ENCODE measurements at places on chromosomes 11 and 22. TPM values are rescaled to one million over a fixed set of nuclear protein-coding genes. Genes with fewer than 3 reads are reported as not detected.
A peak's percentile ranks its signal among the peaks of the same experiment; 100 is the strongest.

- no peak for DNase-seq
Observed at GRCh38 chr11:115418081-115418480, 86.1 kb downstream of the CADM1 start.

DNA sequence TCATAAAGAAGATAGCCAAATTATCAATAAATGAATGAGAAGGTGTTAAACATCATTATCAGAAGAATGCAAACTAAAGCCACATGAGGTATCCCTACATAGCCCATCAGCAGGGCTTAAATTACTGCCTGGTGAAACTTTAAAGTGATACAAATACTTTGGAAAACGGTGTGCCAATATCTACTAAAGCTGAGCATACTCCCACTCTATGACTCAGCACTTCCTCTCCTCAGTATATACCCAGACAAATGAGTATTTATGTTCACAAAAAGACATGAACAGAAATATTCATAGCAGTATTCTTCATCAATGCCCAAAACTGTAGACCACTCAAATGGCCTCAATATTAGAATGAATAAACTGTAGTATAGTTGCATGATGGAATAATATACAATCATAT lies 284.6 kb upstream of the ZC3H12C start:
- DNase-seq: no peak

DNA sequence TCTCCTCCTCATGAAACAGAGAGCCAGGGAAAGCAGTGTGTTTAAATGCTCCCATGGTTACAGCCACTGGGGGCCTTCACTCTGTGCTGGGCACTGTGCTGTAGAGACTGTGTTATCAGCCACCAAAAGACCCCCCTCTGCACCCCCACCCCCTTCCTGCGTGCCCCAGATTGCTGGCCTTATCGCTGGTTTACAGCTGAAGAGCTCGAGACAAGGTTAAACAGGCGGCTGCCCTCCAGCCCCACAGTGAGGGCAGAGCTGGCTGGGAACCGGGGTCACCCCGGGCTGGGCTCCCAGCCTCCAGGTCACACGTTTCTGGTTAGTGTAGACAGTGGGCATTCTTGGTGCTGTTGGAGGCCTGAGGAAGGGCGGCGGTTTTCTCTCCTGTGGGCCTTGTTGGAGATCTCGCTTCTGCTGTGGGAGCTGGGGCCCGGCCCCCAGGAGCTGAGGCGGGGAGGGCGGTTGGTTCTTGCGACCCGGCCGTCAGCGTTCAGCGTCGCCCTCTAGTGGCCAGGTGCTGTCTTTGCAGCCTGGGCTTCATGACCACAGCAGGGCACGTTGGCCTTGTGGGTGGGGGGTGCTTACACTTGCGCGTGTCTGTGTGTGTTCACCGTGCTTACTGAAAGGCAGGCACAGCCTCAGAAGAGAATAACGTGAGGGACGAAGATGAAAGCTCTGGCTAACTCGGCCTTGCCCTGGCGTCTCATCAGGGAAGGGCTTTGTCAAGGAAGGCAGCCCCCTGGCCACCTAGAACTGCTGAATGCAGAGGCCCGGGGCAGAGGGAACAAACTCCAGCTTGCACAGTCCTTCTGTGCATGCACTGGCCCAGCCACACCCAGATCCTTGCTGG lies 40.8 kb downstream of the TBC1D22A start:
- DNase-seq: peak; percentile 59

The APOL1 gene
- total RNA-seq: not detected

DNA sequence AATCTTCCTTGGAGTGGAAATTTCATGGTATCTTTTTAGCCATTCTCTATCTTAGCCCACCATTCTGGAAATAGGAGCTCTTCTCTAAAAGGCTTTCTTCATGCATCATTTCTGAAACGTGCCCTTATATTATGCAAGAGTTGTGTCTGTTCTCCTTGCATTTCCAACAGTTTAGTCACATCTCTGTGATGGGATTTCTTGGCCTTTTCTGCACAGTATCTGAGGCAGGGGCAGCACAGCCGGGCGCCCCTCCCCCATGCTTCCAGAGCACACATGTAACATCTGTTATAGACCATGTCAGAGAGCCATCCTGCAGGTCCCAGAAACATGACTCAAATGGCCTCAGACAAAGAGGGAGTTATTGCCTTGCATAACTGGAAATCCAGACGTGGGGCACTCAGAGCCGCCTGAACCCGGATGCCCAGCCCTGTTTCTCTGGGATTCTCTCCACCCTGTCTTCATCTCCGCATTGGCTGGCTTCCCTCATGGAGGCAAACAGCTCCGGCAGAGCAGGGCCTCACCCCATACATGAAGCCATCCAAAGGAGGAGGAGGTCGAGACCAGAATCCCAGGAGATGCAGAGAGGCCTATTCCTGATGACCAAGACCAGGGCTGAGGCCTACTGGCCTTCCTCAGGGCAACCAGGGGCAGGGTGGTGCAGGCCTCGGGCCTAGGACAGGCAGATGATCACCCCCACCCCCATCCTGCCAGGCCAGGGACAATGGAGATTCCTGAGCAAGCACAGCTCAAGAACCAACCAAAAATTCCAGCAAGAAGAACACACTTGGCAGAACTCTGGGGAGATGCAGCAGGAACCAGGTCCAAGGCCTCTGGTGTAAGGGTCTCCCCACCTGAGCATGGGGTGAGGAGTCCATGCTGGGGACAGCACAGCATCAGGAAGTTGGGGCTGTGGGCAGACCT lies 61.3 kb downstream of the IGLL5 start:
- DNase-seq: no peak

GRCh38 chr11:1827931-1828330 lies 6.9 kb upstream of the SYT8 start:
- DNase-seq: no peak

DNA sequence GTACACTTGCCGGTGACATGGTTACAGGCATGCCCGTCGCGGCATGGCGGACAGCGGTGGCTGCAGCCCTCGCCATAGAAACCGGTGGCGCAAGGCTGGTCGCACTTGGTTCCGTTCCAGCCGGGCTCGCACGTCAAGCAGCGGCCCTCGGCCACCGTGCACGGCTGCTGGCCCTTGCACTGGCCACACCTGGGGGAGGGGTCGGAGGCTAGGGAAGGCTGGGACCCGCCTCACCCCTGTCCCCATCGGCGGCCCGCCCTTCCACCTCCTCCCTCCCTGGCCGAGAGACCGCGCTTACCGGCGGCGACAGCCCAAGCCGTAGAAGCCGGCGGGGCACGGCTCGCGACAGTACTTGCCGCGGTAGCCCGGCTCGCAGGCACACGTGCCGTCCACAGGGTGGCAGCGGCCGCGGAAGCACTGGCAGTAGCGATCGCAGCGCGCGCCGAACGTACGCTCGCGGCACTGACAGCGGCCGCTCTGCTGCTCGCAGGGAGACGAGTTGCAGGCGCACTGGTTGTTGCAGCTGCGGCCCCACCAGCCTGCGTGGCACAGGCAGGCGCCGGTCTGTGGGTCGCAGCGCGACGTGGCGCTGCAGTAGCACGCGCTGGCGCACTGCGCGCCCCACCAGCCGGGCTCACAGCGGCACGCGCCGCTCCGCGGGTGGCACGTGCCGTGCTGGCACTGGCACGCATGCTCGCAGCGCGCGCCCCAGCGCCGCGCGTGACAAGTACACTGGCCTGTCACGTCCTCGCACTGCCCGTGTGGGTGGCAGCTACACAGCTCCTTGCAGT lies 6.7 kb downstream of the SCARF2 start:
- DNase-seq: peak; percentile 79

- DNase-seq: no peak
Observed at GRCh38 chr11:120229451-120230424, 10.2 kb upstream of the POU2F3 start.

DNA sequence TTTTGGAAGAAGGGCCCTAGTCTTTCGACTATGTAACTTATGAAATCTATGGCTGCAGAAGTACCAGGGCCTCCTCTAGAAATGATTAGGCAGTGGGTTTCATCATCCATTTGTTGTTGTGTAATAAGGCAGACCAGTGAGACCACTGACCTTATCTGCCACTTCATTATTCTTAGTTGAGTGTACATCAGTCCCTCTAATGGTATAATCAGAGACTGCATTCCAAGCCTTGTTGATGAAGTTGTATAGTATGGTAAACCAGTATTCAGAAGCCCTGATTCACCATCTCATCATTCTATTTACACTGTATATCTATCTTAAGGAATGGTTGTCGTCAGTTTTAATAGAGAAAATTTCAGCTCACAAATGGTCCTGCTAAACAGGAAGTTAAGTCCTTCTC lies 32.2 kb upstream of the GRIA4 start:
- DNase-seq: no peak

GRCh38 chr11:14259186-14259784 lies 99.7 kb downstream of the RRAS2 start:
- no peak for DNase-seq

DNA sequence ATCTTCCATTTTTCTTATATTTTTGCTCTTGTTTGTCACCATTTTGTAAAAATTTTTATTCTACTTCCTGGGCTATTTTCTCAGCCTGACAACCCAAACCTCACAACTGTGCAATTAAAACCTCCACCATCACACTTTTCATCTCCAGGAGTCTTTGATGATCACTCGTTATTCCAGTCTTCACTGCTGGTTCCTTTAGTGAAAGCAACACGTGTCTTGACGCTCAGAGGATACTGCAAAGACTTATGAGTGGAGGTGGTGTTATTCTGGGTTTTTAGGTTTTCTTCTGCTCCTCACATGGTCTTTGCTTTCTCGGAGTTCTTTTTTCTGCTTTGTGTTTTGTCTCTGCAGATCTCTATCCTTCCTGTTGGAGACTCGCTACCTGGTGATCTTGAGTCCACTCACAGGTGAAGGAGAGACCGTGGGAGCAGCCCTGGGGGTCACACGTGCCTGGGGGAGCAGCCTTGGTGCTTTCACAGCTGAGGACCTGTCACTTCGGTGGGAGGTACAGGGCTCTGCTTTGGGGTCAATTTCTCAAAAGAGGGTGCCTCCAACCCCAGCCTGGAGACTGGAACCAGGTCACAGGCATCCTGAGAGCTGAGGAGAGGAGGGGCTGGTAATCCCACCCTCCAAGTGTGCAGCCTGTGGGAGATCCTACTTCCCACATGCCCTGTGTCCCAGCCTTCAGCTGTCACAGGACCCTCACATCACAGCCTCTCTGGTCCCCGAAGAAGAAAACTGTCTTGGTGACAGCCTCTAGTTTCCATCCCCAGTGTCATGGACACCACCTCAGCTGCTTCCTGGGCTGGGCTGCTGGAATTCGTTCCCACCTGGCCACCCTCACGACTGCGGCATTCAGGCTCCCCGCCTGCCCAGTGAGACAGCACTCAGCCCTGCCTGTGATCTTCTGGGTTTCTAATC lies 11.0 kb downstream of the SULT4A1 start:
- DNase-seq: no peak

- DNase-seq: no peak
Observed at GRCh38 chr11:125956391-125957134, 10.7 kb downstream of the VSIG10L2 start.

Data from glutamatergic neuron (in vitro differentiated cells).